ENCODE measurements at places on chromosomes 3 and 15.

DNA sequence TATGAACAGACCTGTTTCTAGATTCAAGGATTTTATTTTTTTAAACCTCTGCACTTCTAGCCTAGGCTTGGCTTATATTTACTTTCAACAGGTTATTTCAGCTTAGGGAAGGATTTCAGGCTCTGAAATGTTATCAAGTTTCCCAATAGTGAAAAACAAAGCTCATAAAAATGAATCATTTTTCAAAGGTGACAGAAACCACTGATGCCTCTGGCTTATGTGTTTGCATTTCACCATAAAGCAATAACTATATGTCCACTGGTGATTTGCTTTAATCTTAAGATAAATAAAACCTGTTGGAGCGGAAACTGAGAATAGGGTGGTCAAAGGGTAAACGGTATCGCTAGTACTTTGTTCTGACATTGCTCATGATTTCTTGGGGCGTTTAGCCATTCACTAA lies 141.2 kb upstream of the LRIG1 start:
- DNase-seq, result no peak

- no peak for DNase-seq
Observed at GRCh38 chr3:133742351-133743091, 3.7 kb upstream of the TF start.

DNA sequence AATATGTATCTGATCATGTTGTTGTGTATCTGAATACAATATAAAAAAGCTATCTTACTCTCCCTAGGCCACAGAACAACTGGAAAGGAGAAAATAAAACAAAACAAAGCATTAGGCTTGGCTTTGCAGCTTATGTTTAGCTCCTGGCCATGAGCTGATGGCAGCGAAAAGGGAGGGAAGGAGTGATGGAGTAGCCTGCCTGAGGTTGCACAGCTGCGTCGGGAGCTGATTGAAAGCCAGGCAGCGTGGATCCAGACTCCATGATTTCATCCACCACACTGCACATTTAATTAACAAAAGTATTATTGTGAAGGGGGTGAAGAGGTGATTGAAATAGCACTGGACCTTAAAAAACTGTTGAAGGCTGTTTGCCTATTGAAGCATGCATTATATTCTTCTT lies 212.2 kb downstream of the GABRG3 start:
- no peak for DNase-seq

- no peak for DNase-seq
Observed at GRCh38 chr15:74179983-74180880, 6.7 kb downstream of the ISLR start.

DNA sequence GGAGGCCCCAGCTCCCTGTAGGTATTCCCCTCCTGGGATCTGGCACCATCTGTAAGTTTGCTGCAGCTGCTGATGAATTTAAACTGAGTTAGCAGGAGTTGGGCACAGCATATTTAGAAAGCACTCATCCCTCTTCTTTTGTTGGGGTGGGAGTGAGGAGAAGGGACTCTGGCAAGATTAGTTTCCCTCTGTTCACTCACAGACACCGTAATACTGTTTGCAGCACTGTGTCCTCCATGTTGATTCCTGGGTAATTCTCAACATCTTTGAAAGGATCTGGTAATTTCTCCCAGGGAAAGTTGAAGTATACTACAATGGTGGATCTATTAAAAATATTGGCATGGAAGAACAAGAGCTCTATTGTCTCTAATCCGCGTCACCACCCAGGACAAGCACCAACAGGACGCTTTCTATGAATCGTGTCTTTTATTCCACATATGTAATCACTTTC lies 173.3 kb downstream of the RBMS3 start:
- no peak for DNase-seq

GRCh38 chr15:29103824-29104565 lies 165.6 kb downstream of the NSMCE3 start:
- no peak for DNase-seq

DNA sequence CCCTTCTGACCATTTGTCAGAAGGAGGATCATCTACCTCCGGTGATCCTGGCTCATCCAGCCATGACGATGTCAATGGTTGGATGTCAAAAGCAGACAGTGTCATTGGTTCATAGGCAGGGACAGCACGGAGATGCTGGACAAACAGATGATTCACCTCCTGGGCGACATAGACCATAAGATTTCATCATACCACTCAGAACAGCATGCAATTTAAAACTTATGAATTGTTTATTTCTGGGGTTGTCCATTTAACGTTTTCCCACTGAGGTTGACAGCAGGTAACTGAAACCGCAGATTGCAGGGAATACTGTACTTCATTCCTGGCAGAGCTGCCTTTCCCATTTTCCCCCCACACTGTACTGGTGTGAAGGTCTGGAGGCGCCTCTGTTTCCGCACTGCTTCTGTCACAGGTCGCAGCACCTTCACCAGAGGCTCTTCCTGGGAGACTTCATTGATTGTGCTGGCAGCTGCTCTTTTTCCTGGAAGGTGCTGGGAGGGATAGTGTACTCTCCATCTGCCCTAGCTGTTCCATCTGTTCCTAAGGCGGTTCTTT lies 32.5 kb upstream of the TMOD3 start:
- DNase-seq, result no peak

DNA sequence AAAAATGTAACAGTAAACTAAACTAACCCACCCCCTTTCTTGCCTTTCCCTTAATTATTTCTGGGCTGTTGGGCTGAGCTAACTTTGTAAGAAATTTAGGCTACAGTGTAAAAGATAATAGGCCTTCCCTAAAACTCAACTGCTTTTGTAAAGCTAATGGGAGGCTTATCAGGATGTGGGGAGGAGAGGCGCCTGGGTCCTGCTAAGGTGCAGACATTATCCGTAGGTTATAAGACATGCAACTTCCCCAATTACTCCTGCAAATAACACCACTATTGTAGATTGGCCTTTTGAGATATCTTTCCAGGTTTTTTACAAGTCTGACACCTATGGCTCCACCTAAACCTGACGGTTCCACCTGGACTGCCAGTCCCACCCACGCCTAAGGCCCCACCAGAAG lies 88.3 kb downstream of the NPAP1 start:
- DNase-seq, result no peak

GRCh38 chr3:164250923-164251322 lies 827.4 kb downstream of the SI start:
- DNase-seq, result no peak

- DNase-seq, result no peak
Observed at GRCh38 chr3:147945968-147946519, 536.9 kb downstream of the ZIC1 start.

- DNase-seq, result no peak
Observed at GRCh38 chr15:73233623-73234022, 135.1 kb downstream of the HCN4 start.

DNA sequence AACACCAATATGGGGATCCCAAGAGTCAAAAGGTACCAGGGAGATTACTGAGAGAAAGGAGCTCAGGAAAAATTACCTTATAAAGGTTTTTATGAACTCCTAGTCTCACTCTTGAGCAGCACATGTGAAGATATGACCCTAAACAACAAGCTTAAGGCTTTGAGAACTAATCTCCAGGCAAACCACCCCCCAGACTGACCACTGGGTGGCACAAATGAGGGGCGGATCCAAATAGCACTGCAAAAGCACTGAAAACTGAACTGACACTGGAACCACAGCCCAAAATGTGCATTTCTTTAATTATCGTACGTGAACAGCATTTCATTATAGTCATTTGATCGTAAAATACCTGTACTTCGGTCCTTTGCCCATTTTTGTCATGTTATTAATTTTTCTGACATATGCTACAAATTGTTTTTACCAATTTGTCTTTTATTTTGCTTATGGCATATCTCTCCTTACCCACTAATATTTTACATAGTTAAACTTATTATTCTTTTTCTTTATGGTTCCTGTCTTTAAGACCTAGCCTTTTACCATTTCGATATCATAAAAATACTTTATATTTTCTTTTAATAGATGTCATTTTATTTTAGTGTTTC lies 31.5 kb upstream of the TFDP2 start:
- DNase-seq, result no peak

- DNase-seq, result no peak
Observed at GRCh38 chr15:74631935-74632560, 16.4 kb downstream of the CLK3 start.

DNA sequence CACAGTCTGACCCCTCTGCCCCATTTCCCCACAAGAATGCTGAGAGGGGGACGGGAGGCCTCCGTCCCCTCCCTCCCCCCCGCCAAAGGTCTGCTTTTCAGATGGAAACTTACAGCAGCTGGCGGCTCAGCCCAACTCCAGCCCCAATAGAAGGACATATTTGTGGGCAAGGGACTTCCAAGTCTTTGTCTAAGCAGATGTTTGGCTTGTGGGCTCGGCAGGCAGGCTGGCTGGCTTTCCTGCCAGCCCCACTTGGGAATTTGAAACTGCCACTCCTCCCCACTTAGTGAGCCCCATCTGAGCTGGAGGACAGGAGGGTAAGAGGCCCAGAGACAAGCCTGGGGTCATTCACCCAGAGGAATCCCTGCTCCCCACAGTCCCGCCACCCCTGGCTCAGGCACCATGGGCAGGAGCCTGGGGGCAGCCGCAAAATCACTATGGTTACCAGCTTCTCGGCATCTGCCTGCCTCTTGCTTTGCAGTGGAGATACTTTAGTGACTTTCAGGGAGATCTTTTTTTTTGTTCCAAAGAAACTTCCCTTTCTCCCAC lies 53.6 kb downstream of the LMCD1 start:
- DNase-seq, result no peak

GRCh38 chr3:52289747-52290595 lies 2.3 kb downstream of the GLYCTK start:
- DNase-seq, result no peak

DNA sequence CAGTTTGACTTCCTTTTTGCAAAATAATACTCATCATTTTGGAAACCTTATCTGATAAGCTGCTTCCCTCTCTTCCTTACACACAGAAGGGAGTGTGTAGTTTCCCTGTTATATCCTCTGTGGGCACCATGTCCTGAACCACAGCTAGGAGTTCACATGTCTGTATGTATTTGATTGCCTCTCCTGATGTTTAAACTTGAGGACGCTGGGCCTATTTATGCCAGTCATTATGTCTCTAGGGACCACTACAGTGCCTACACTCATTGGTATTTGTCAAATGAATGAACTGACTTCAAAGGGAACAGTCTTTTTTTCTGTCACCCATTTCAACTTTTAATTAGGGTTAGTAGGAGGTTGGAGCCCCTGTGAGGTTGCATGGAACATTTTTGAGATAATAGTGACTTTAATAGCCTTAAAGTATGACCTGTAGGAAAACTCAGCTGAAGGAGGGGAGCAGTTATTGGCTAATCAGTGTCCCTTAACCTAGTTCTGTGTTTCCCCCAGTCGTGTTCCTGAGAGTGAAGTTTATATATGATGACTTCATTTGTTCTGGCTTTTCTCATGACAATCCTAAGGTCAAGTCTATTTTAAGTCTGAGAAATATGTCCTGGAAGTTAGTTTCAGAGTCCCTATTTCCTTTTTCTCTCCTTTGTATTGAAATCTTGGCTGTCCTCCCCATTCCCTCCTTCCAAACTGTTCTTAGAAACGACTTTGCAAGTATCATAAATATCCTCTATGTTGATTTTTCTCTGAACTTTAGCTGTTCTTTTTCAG lies 28.9 kb downstream of the PDE8A start:
- DNase-seq, result peak; percentile 82

GRCh38 chr3:6680119-6680806 lies 180.7 kb upstream of the GRM7 start:
- no peak for DNase-seq

DNA sequence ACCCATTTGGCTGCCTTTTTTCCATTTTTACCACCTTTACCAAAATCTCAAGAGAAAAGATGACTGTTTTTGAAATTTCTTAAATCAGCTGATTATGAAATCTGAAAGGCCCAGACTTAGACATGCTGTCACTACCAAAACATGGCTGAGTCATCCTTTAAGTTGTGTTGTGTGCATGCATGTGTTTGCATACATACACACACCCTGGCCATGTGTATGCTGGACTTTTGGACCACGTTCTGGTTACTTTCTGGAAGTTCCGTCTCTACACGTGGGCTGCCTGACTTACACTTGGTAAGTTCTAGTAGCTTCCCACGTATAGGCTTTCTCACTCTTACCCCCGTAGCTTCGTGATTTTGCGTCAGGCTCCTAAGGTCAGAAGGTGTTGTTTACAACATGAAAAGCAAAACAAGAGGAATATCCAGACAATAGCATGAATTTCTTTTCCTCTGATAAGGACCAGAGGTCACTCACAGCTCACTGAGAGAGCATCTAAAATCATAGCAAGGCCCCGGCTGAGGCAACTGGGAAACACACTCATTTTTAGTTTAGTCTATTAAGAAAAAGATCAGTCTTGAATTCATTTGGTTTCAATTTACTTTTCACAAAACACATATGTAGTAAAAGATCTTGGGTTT lies 62.4 kb downstream of the COL8A1 start:
- DNase-seq, result no peak

GRCh38 chr3:52004163-52004787 lies 8.6 kb upstream of the RPL29 start:
- no peak for DNase-seq

GRCh38 chr3:65371053-65371452 lies 667.7 kb downstream of the MAGI1 start:
- DNase-seq, result no peak

DNA sequence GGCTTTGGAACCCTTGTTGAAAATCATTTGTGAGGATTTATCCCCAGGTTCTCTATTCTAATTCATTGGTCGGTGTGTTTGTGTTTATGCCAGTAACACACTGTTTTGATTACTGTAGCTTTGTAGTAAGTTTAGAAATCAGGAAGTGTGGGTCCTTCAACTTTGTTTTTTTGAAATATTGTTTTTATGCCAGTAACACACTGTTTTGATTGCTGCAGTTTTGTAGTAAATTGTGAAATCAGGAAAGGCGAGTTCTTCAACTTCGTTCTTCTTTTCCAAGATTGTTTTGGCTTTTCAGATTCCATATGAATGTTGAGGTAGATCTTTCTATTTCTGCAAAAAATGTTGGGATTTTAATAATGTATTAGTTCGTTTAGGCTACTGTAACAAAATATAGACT lies 314.6 kb downstream of the RPLP1 start:
- DNase-seq, result no peak

DNA sequence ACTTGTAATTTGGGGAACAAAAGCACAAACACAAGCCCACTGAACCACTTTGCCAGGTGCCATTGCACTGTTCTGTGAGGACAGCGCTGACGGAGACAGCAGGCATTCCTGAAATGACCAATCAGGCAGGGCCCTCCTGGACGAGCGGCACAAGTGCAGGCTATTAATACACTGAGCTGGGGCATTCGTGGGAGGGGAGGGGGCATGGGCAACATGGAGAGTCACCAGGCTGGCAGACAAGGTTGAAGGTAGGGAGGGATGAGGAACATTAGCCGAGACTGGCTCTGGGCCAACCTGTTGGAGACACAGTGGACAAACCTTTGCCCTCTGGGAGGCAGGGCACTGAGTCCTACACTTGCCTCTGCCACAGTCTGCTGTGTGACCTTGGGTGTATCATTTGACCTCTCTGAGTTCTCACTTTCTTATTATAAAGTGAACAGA lies 45.6 kb downstream of the NOX5 start:
- DNase-seq, result no peak

DNA sequence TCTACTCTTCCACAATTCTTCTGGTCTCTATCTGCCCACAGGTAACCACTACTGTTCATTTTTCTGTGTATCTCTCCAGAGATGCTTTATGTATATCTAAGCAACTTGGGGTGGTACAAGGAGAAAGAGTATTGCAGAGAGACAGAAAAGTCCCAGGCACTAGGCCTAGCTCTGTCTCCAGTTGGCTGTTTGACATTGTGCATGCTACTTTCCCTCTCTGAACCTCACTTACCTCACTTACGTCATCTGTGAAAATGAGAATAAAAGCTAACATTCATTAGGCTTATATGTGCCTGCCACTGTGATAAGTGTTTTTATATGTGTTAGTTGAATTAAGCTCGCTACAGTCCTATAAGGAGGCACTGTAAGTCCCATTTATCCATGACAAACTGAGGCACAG lies 76.7 kb upstream of the RNU6-1 start:
- no peak for DNase-seq
